ENCODE measurements at places on chromosomes 7 and 10. TPM values are rescaled to one million over a fixed set of nuclear protein-coding genes. Genes with fewer than 3 reads are reported as not detected.

PIK3CG gene
- 0.16 TPM for polyA plus RNA-seq

PAPOLB gene
- 0.01 TPM for polyA plus RNA-seq

PNLIPRP3 gene
- not detected for polyA plus RNA-seq

DNA sequence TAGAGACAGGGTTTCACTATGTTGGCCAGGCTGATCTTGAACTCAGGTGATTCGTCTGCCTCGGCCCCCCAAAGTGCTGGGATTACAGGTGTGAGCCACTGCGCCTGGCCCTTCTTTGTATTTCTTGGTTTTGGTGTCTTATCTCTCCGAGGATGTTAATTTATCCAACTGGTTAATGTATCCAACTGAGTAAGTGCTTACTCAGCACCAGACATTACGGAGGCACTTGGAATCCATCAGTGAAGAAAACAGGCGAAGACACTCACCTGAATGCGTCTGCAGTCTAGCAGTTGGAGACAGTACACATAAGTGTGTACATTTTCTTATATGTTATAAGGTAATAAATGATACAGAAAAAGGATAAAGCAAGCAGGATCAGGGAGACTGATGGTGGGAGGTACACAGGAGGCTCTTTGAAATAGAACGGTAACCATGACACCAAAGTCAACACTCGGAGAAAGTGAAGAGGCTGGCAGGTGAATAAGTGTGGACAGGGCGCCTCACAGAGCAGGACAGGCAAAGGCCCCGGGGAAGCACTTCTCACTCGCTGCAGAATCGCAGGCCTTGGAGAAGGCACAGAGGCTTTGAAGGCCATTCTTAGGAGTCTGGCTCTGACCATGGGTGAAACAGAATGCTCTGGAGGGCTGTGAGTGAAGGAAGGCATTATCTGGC lies 73.1 kb downstream of the LANCL2 start:
- peaks cover 29% of the 10 kb centered on the region for H3K4me1 ChIP-seq
- peak overlapping the region; percentile 58 for H3K27ac ChIP-seq

GRCh38 chr7:69871213-69871885 lies 273.1 kb downstream of the AUTS2 start:
- no peaks in the 10 kb centered on the region for H3K4me1 ChIP-seq
- no peak overlapping the region for H3K27ac ChIP-seq
- no peaks in the 10 kb centered on the region for H3K27me3 ChIP-seq
- H3K36me3 ChIP-seq = no peaks in the 10 kb centered on the region

GRCh38 chr7:111043561-111043960 lies 47.4 kb upstream of the LRRN3 start:
- no peak overlapping the region for H3K27ac ChIP-seq
- H3K27me3 ChIP-seq = no peaks in the 10 kb centered on the region
- DNase-seq = no peak
- no peaks in the 10 kb centered on the region for H3K36me3 ChIP-seq
- H3K4me1 ChIP-seq = no peaks in the 10 kb centered on the region
- no peak overlapping the region for H3K4me3 ChIP-seq

DNA sequence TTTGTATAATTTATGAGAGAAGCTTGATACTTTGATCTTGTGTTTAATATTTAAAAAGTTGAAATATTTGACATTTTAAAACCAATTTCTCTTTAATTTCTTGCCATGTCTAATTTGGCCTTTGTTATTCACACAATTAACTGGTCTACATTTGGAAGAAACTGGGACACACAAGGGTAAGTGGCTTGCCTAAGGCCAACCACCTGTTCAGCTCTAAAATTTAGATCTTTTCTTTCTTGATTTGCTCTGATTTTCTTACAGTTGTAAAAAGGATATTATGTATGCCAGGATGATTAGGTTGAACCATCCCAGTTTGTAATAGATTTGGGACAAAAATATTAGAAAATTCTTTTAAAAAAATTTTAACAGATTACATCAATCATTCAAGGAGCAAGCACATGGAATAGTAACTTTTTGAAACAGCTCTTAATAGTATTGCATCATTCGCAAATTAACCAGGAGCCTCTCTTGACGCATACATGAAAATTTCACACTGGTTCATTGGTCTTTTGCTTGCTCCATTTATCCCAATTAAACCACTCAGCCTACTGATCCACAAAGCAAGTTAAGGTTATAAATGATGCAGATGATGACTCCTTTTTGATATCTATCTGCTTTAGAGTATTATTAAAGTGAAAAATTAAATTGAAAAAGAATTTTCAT lies 222.4 kb upstream of the SLC26A5 start:
- no peaks in the 10 kb centered on the region for H3K36me3 ChIP-seq
- no peak overlapping the region for H3K4me3 ChIP-seq
- H3K4me1 ChIP-seq = no peaks in the 10 kb centered on the region
- no peaks in the 10 kb centered on the region for H3K27me3 ChIP-seq
- H3K27ac ChIP-seq = no peak overlapping the region
- no peak for DNase-seq
